Immature natural killer cell (primary cell): ENCODE measurements at places on chromosomes 13 and 19. TPM values are rescaled to one million over a fixed set of nuclear protein-coding genes. Genes with fewer than 3 reads are reported as not detected.

POLR2E gene
- 288 TPM for polyA plus RNA-seq

CD22 gene
- 0.93 TPM for polyA plus RNA-seq

PSG6 gene
- not detected for polyA plus RNA-seq

NMRK2 gene
- polyA plus RNA-seq, result not detected

ZNF730 gene
- not detected for polyA plus RNA-seq

SYDE1 gene
- not detected for polyA plus RNA-seq

ZNF823 gene
- polyA plus RNA-seq, result 1.7 TPM

TMPRSS9 gene
- polyA plus RNA-seq, result not detected

BCAM gene
- polyA plus RNA-seq, result not detected

IZUMO1 gene
- not detected for polyA plus RNA-seq

THAP8 gene
- 10.1 TPM for polyA plus RNA-seq

RNF225 gene
- not detected for polyA plus RNA-seq

TSSK6 gene
- not detected for polyA plus RNA-seq

CEACAM8 gene
- polyA plus RNA-seq, result not detected

LILRA1 gene
- polyA plus RNA-seq, result 0.47 TPM

SULT2A1 gene
- not detected for polyA plus RNA-seq

ZNF429 gene
- 17.0 TPM for polyA plus RNA-seq

METTL21C gene
- polyA plus RNA-seq, result not detected

PGLYRP1 gene
- polyA plus RNA-seq, result not detected

ZNF99 gene
- polyA plus RNA-seq, result not detected

RGS9BP gene
- 0.12 TPM for polyA plus RNA-seq

YJU2 gene
- 13.8 TPM for polyA plus RNA-seq

PCDH20 gene
- not detected for polyA plus RNA-seq

TRPM4 gene
- 0.17 TPM for polyA plus RNA-seq

CABP5 gene
- polyA plus RNA-seq, result 0.69 TPM

PSG11 gene
- polyA plus RNA-seq, result not detected

ZNF677 gene
- polyA plus RNA-seq, result 36.1 TPM

FCGBP gene
- polyA plus RNA-seq, result not detected

C19orf81 gene
- polyA plus RNA-seq, result 1.8 TPM

RYR1 gene
- polyA plus RNA-seq, result 0.04 TPM

FBXO27 gene
- polyA plus RNA-seq, result not detected

ATP1A3 gene
- 5.9 TPM for polyA plus RNA-seq

NXNL1 gene
- polyA plus RNA-seq, result not detected

PAK4 gene
- 1.5 TPM for polyA plus RNA-seq

LGALS14 gene
- polyA plus RNA-seq, result not detected

ZNRF4 gene
- polyA plus RNA-seq, result not detected

NPAS1 gene
- polyA plus RNA-seq, result not detected
